ENCODE measurements at places on chromosomes 4 and X.

DNA sequence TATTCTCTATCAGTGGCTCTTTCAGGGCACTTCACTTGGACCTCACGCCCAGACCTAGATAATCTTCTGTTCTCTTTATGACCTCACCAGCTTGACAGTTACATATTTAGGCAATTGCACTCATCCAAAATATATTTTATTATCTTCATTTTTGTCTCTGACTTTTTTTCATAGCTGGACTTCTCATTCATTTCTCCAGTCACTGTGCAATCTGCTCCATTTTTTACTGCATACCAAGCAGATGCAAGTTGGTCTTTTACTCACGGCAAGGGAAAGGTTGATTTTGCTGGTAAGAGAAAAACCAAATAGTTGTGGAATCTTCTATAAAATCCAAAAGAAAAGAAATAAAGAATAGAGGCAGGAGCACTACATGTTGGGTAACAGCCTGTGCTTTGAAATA lies 31.7 kb downstream of the MAD2L1 start:
- DNase-seq = no peak

- DNase-seq = no peak
Measured at GRCh38 chrX:71936632-71937031, 26.0 kb downstream of the NHSL2 start.

- DNase-seq = no peak
Measured at GRCh38 chrX:153867139-153867538, 18.8 kb downstream of the L1CAM start.

- DNase-seq = no peak
Measured at GRCh38 chr4:83917572-83917971, 381.7 kb downstream of the GPAT3 start.

- DNase-seq = no peak
Measured at GRCh38 chr4:10667701-10668326, 16.8 kb downstream of the CLNK start.

GRCh38 chr4:69984030-69984443 lies 11.7 kb upstream of the STATH start:
- no peak for DNase-seq

GRCh38 chr4:161907590-161907955 lies 256.2 kb downstream of the FSTL5 start:
- no peak for DNase-seq

GRCh38 chrX:791479-792034 lies 161.0 kb downstream of the SHOX start:
- DNase-seq = no peak

GRCh38 chr4:86050496-86050895 lies 309.4 kb downstream of the MAPK10 start:
- no peak for DNase-seq

- no peak for DNase-seq
Measured at GRCh38 chrX:153805436-153805835, 11.0 kb downstream of the SSR4 start.

GRCh38 chr4:111234939-111235338 lies 612.1 kb upstream of the PITX2 start:
- no peak for DNase-seq

GRCh38 chrX:17977696-17978095 lies 116.6 kb upstream of the RAI2 start:
- no peak for DNase-seq

GRCh38 chrX:78838709-78839108 lies 91.2 kb downstream of the LPAR4 start:
- DNase-seq = no peak
